Smooth muscle cell of trachea (primary cell): ENCODE measurements at places on chromosomes 2 and 18. TPM values are rescaled to one million over a fixed set of nuclear protein-coding genes. Genes with fewer than 3 reads are reported as not detected.

MYO7B gene
- under 0.01 TPM in 1 of 2 replicates, not detected in the other for total RNA-seq

FOXI3 gene
- not detected in 2 replicates for total RNA-seq

GULP1 gene
- total RNA-seq: 56.6 and 66.8 TPM in 2 replicates

CD8A gene
- not detected in 2 replicates for total RNA-seq

ZNF385B gene
- not detected in 2 replicates for total RNA-seq
